ENCODE measurements at places on chromosomes 1 and 21. TPM values are rescaled to one million over a fixed set of nuclear protein-coding genes. Genes with fewer than 3 reads are reported as not detected.

Gene SPRR1A
- total RNA-seq: not detected

Gene SELENON
- 146 TPM for total RNA-seq

Gene PRMT6
- total RNA-seq: 33.4 TPM

Gene CR2
- not detected for total RNA-seq

Gene HTR1D
- total RNA-seq: not detected

Gene IL20
- not detected for total RNA-seq

Gene WNT4
- 0.16 TPM for total RNA-seq

Gene NTRK1
- 0.21 TPM for total RNA-seq

Gene REN
- not detected for total RNA-seq

Gene SPRR2B
- total RNA-seq: not detected

Measured in neural crest cell (in vitro differentiated cells).